ENCODE measurements at places on chromosomes 12 and 14.

DNA sequence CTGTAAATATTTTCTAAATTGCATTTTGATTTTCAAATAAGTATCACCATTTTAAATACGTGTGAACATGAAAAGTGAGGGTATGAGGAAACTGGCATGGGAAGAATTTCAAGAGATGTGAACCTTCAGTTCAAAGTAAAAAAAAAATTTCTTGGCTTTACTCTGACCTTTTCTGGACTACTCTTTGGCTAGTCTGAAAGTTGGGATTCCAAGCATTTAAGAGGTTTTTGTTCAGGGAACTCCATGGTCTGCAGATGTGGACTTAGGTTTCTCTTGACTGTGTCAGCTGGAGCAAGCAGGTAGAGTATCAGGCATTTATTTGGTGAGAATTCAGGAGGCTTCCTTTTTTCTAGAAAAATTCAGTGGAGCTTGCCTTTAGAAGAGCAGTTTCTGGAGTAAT lies 311.6 kb downstream of the LRIG3 start:
- no peak for DNase-seq

DNA sequence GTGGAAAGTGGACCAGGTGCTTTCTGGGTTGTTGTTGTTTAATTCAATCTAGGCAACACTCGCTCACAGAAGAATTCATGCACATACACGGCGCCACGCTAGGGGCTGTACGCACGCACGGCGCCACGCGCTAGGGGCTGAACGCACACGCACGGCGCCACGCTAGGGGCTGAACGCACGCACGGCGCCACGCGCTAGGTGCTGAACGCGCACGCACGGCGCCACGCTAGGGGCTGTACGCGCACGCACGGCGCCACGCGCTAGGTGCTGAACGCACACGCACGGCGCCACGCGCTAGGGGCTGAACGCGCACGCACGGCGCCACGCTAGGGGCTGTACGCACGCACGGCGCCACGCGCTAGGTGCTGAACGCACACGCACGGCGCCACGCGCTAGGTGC lies 54.3 kb downstream of the NINJ2 start:
- DNase-seq: no peak

GRCh38 chr14:61661471-61662400 lies 33.6 kb upstream of the HIF1A start:
- no peak for DNase-seq

DNA sequence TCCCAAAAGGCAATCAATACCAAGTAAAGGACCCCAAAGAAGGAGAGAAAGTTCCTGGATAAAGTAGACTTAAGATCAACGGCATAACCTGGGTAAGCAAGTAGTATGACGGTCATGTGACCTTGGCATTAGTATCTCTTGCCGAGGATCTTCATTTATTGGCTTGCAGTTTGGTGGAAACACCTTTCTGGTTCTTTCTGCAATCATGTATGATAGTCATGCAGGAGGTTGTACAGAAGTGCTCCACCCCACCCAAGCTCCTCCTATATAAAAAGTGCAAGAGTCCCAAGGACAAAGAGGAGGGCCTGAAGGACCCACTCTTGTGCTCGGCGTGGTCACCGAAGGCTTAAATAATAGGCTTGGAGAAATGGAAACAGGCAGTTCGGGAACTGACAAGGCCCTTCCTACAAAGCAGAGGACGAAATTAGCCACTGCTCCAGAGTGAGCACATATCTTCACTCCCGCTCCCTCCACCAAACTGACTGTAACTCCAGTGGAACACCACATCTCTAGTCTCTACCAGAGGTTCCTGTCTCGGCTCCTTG lies 750 bp downstream of the CS start:
- DNase-seq: no peak

DNA sequence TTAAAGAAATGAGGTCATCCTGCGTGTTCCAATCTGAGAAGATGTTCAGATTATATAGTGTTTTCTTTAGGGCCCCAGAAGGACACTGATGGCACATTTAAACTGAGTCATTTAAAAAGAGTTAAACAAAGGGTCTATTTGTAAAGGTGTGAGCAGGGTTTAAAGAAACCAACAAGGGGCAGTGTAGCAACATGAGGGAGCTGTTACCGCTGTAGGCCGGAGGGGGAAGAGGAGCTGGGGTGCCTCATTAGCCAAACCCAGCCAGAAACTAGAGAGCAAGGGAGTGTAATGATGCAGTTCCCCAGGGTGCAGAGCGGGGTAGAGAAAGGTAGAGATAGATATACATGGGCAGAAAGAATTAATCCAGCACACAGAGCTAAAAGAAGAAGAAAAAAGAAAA lies 160.4 kb downstream of the TBX5 start:
- no peak for DNase-seq

- DNase-seq: peak; percentile 28
Observed at GRCh38 chr12:101839324-101840283, 8.8 kb upstream of the GNPTAB start.

GRCh38 chr12:61138415-61138759 lies 1121.8 kb upstream of the USP15 start:
- no peak for DNase-seq

GRCh38 chr12:28237423-28237822 lies 47.2 kb downstream of the CCDC91 start:
- DNase-seq: no peak

- DNase-seq: no peak
Observed at GRCh38 chr12:67986632-67987031, 2.6 kb upstream of the IFNG-AS1 start.

- peak; percentile 9 for DNase-seq
Observed at GRCh38 chr12:104462931-104463339, 6.2 kb downstream of the CHST11 start.

DNA sequence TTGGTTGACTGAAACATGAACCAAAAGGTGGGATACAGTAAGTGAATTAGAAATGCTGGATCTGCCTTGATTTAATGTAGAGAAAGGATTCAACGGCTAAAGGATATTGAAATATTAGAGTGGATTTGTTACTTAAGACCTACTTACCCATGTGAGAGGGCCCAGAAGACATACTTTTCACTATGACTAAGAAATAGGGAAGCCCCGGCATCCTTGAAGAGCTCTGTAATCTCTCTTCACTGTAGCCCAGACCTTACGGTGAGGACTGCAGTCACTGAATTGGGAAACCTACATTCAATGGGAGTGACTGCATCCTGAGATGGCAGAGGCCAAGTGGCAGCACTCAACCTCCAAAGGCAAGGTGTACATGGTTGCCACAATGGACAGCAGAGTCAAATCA lies 52.5 kb downstream of the KANSL2 start:
- no peak for DNase-seq

DNA sequence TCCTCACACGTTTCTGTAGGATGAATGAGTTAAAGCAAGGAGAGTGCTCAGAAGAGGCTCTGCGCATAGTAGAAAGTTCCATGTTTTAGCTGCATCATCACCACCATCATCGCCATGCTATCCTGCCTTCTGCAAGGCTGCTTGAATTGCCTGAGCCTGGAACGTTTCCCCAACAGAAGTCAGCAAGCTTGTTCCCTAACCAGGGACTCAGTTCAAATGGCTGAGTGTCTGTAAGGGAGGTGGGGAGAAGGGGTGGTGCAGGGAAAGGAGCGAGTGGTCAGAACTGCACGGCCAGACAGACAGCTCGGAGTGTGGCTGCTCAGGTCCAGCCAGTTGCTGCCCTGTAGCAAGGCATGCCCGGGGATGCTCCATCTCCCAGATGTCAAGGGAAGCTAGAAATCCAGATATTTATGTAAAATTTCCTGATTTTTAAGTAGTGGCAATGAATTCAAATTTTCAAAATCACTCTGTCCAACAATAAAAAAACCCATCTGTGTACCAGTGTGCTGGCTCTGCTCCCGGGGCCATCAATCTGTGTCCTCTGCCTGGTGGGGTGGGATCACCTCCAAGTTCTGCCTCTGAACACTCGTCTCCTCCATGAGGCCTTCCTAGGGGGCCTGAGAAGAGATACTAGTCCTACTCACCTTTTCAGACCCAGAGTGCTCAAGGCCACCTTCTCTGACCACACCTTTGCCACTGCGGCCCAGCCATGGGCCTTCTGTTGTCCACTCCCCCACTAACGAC lies 162.7 kb downstream of the FOXN3 start:
- DNase-seq: no peak

DNA sequence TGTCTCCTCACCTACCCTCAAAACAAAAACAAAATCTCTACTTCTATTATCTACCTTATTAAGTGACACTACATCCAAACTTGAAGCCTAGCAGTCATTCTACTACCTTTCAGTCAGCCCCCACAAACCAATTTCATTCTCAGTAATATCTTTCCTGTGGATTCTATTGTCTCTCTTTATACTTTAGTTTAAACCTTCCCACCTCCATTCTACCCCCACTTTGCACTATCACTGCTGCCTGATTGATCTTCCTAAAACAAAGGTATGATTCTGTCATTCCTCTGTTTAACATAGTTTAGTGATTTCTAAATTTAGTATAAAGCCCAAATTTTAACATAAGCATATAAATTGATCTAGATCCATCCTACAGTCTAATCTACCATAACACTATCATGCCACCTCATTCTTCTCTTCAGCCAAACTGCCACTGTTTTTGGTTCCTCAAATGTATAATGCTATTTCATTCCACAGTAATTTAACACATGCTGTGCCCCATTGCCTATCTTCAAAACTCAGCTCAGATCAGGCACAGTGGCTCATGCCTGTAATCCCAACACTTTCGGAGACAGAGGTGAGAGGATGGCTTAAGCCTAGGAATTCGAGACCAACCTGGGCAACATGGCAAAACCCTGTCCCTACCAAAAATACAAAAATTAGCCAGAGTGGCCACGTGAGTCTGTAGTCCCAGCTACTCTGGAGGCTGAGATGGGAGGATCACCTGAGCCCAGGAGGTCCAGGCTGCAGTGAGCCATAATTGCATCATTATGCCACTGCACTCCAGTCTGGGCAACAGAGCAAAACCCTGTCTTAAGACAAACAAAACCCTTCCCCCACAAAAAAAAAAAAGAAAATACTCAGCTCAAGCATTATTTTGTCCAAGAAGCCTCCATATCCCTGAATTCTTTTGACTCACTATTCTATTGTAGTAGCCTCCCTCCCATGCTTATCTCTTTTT lies 3.1 kb upstream of the STRN3 start:
- no peak for DNase-seq

GRCh38 chr14:71242237-71242748 lies 335.0 kb downstream of the PCNX1 start:
- DNase-seq: no peak

- no peak for DNase-seq
Observed at GRCh38 chr12:24560192-24560775, 388.6 kb downstream of the BCAT1 start.

GRCh38 chr12:116354950-116355783 lies 77.7 kb upstream of the MED13L start:
- DNase-seq: no peak

- DNase-seq: no peak
Observed at GRCh38 chr12:118015944-118016343, 559 bp upstream of the RFC5 start.

- DNase-seq: no peak
Observed at GRCh38 chr12:44817687-44818086, 58.4 kb downstream of the NELL2 start.

DNA sequence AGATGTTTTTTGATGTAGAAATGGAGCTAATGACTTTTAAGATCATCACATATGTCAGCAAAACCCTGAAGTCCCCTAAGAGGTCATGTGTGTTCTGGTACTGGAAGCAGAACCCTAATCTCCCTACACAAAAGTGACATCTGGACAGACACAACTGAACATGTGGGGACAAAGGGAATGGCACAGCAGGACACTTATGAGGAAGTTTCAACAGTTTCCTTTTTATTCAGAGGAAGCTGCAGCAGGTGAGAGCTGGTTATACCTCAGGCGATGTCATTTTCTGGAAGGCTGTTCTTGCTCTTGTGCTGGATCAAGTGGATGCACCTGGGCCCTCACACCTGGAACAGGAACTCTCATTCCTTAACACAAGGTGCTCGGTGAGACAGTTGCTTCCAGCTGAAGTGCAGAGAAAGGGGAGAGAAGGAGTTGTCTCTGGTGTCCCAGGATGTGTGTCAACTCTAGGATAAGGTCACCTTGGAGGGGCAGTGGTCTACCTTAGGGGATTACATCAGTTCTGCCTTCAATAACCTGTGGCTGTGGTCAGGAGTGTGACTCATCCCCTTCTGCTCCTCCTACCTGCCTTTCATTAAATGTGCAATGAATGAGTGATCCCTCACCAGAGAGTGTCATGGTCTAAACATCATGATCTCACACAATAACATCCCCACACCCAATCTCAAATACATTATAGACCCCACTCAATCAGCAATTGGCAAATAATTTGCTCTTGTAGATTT lies 463.4 kb downstream of the TMEM121 start:
- DNase-seq: peak; percentile 66

DNA sequence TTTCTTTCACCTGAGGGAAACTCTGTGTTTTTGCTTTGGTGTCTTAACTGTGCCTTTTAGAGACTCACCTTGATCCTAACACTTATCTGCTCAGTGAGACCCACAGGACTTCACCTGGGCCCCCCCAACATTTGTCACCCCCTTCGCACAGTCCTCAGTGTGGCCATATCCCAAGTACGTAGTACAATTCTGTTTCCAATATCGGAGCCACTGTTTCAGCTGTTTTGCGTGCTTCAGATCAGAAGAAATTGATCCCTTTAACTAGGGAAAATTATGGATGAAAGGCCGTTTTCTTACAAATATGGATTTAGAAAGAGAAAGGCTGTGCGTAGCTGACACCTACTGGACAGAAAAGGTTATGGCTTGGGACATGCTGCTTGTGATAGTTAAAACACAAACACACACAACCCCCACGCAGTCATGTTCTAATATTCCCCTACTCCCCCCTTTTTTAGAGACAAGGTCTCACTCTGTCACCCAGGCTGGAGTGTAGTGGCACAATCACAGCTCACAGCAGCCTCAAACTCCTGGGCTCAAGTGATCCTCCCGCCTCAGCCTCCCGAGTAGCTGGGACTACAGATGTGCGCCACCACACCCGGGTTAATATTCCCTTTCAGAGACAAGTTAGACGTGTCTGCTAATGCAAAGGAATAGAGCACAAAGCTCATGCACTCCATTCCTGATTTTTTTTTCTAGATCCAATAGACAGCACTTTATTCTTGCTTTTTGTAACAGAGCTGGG lies 3.6 kb upstream of the SLC7A8 start:
- peak; percentile 50 for DNase-seq

DNA sequence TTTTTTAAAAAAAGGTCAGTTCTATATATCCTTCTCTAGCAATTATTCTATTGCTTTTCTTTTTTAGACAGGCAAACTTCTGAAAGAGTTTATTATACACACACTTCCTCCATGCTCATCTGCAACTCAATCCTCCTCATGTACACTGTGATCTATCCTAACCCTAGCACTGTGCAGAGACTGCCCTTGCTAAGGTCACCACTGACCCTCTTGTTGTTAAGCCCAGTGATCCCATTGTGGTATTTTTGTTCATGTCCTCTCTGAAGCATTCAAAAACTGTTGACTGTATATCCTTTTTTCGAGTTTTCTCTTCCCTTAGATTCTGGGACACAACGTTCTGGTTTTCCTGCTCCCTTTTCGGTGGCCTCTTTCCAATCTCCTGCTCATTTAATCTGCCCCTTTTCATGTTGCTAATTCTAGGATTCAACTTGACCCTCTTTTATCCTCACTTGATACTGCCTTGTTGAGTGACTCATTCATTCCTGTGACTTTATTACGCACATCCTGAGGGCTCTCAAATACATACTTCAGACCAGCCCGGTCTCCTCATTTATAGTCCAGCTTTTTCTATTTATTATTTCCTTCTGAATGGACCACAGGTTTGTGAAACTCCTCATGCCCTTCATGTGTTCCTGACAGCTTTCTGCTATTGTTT lies 53.9 kb upstream of the PTPRB start:
- DNase-seq: no peak

All from DMS79 treated with DMSO at 0.1 percent for 48 hours (cell line).